Skin of body (tissue), 3 donors: ENCODE measurements at places on chromosomes 6 and 20. TPM values are rescaled to one million over a fixed set of nuclear protein-coding genes. Genes with fewer than 3 reads are reported as not detected.

RHAG gene
- 5.8 TPM for total RNA-seq

ELOVL2 gene
- total RNA-seq = 0.59 TPM

COL21A1 gene
- total RNA-seq = 79.8 TPM

LAMP5 gene
- total RNA-seq = 1.9 TPM

TREML2 gene
- 0.39 TPM for total RNA-seq

RIPPLY2 gene
- total RNA-seq = not detected

TBC1D20 gene
- total RNA-seq = 22.9 TPM

CLPSL1 gene
- total RNA-seq = not detected

TBC1D32 gene
- total RNA-seq = 37.8 TPM

ENPP5 gene
- total RNA-seq = 0.99 TPM
